Bronchial epithelial cell (primary cell): ENCODE measurements at places on chromosomes 5 and 9.

- DNase-seq: no peak
These were observed 26.0 kb upstream of the GHR start for GRCh38 chr5:42397267-42397666.

DNA sequence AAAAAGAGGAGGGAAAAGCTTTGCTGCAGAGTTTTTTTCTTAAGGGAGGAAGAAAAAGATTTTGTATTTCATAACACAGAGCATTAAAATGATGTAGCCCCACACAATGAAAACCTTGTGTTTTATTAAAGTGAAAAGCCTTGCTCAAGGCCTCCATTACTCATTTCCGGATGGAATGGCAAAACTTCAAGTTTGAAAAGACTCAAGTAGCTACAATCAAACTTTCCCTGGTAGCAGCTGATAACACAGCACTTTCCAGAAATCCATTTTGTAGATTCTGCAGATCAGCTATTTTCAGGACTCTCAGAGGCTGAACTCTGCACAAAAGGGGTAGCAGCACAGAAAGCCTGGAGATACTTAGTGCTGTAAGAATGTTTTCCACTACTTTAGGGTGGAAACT lies 374.8 kb downstream of the NFIB start:
- peak; percentile 83 for DNase-seq

DNA sequence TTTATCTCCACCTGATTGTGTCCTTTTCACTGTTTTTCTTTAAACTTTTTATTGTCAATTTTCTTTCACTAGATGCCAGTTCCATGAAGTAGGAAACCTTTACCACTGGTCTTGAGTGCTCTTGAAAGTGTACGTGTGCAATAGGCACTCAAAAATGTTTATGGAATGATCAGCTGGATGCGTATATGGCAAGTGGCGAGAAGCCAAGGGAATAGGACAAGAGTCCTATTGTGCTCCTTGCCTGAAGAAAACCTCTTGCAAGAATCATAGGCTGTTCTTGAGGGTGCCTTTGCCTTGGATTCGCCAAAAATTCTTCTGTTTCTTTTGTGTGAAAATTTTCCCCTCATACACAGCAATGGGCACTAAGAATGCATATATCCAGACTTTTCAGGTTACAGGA lies 97.7 kb downstream of the GHR start:
- no peak for DNase-seq

DNA sequence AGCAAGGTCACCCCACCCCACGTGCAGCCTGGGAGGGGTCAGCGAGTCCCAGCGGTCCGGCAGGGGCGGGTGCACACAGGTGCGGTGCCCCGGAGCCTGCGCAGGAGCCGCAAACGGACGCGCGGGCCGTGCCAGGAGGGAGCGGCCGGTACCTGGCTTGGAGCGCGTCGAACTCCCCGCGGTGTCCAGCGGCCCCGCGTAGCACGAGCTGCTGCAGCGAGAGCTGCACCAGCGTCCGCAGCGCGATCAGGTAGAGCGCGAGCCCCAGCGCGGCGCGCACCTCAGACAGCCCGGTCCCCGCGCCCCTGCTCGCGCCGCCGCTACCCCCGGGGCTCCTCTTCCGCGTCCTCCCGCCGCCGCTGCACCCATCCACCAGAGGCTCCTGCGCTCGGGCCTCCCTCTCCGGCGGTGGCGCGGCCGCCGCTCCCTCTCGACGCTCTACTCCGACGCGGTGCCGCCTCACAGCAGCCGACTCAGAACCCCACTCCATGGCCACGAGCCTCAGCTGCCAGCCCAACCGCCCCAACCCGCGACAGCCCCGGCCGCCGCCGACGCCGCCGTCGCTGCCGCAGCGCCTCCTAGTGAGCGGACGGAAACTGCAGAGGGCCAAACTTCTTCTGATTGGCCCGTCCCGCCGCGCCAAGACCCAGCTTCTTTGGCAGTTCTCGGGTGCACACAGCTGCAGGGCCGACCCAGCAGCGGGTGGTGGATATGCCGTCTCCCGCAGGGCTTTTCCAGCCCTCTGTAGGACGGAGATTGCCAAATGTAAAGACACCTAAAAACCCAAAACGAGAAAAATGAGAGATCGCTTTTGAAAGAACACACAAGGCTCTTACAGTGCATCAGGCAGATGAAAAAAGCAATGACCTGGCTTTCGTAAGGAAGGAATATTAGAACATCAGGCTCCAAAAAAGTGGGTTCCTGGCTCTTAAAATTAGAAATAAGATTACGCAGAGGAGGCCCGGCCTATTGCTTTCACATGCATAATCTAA lies at the start of gene ERMP1:
Gene ERMP1, minus strand, starts transcription at position 580 of the 992 bp plus-strand sequence. Its CDS starts 90 bp downstream, at position 490.
- DNase-seq: peak; percentile 62

DNA sequence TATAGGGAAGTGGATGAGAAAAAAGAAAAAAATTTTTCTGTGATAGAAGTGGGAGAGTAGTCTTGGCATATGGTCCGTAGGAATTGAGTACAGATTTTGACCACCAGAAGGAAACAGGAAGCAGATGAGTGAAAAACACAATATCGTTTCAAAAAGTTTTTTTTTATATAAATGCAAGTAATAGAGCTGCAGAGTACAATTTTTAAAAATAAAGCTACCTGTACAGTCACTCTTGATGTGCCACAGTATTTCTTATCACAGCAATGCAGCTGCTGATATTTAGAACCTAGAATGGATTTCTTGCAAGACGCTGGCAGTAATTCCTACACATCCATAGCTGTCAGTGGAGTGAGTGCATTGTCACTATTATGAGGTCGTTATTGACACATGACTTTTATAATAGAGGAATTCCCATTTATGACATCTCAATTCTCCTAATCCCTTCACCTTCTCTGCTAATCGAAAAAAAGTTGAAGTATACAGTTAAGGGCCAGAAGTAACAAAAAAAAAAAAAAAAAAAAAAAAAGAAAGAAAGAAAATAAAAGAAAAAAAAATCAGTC lies 477.7 kb downstream of the TAF11L14 start:
- no peak for DNase-seq

GRCh38 chr5:79086116-79086515 lies 16.5 kb downstream of the BHMT2 start:
- DNase-seq: no peak

- DNase-seq: peak; percentile 82
These were observed at the start of gene ANKDD1B for GRCh38 chr5:75611311-75612225. Gene ANKDD1B (plus strand): TSS chr5:75611453. CDS start chr5:75611635, 182 bp downstream.
